ENCODE measurements at places on chromosomes 13 and 19.

- DNase-seq, result no peak
These were observed 123.8 kb upstream of the IRS2 start for GRCh38 chr13:109910194-109910593.

GRCh38 chr19:19157808-19158207 is 12.3 kb downstream of the MEF2B start:
- DNase-seq, result no peak

- no peak for DNase-seq
These were observed 36.3 kb downstream of the DACH1 start for GRCh38 chr13:71830736-71831135.

- no peak for DNase-seq
These were observed 6.6 kb upstream of the TPTE2 start for GRCh38 chr13:19567820-19568534.

DNA sequence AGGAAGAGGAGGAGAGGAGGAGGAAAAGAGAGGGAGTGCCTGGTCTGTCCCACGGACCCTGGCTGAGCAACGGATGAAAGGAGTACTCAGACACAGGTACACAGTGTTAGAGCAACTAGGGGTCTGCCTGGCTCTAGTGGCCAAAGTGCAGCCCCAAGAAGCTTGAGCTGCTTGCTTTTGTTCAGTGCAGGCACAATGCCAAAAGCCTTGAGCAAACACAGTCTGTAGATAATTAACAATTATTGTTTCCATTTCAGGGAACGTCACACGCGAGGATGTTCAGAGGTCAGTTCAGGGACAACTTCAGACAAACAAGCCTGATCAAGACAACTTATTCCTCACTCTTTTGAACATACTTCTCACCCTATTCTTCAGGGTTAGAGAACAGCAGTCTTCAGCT is 32.2 kb upstream of the ZNF726 start:
- no peak for DNase-seq

- no peak for DNase-seq
These were observed 12.3 kb downstream of the SLC7A1 start for GRCh38 chr13:29583073-29583785.

- DNase-seq, result no peak
These were observed 6.0 kb upstream of the GRTP1 start for GRCh38 chr13:113369881-113370280.

- DNase-seq, result no peak
These were observed 58.1 kb downstream of the EDNRB start for GRCh38 chr13:77860507-77860981.

GRCh38 chr19:29527500-29528328 is 1.9 kb downstream of the VSTM2B start:
- no peak for DNase-seq

GRCh38 chr13:101785858-101786257 is 333.4 kb downstream of the ITGBL1 start:
- DNase-seq, result peak; percentile 2

GRCh38 chr19:43784981-43785808 is 4.4 kb upstream of the KCNN4 start:
- DNase-seq, result peak; percentile 85

GRCh38 chr13:63737418-63737817 is 2321.8 kb upstream of the PCDH20 start:
- no peak for DNase-seq

DNA sequence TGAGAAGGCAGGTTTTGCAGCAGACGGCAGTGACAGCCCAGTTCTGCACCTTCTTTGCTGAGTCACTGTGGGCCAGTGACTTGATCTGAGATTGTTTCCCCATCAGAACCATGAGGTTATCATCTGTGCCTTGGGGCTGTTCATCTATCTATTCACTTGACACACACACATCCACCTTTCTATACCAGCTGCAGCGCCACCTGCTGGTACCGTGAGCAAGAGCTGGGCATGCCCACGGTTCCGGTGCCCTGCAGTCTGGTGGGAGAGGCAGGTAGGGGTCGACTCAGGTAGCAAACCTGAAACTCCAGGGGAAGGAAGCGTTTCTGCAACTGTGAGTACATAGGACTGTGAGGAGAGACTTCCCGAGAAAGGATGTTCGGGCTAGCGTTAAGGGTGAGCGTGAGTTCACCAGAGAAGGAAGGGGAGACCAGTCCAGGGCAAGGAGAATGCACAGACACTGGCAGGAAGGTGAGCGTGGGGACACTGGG is 7.5 kb upstream of the LIN7B start:
- peak; percentile 70 for DNase-seq

- DNase-seq, result no peak
These were observed 22.4 kb upstream of the SEMA6B start for GRCh38 chr19:4581666-4582553.

GRCh38 chr13:102729560-102730270 is 34.9 kb upstream of the METTL21C start:
- DNase-seq, result no peak

DNA sequence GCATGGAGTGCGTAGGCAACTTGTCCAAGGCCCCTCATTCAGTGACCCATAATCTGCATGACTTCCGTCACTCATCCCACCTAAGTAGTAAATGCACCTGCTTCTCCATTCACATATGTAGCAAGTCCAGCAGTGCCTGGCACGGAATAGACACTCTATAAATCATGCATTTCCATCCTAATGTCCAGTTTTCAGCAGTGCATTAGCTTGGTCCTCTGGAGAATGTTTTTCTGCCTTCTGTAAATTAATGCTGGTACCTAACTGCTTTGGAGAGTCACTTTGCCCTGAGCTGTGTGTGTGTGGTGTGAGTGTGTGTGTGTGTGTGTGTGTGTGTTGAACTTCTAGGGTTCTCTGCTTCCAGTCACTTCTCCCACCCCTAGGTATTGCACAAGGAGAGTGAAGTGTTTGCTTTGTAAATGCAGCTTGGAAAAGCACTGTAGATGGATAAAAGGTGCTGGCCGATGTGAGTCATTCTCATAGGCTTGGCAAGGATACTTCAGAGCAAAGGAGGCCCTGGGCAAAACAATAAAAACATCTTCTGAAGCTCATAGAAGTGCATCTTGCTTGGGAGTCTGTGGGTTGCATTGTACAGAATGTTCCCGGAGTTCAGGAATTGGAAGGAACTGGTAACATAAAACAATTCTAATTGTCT is 181.8 kb downstream of the KATNAL1 start:
- DNase-seq, result no peak

DNA sequence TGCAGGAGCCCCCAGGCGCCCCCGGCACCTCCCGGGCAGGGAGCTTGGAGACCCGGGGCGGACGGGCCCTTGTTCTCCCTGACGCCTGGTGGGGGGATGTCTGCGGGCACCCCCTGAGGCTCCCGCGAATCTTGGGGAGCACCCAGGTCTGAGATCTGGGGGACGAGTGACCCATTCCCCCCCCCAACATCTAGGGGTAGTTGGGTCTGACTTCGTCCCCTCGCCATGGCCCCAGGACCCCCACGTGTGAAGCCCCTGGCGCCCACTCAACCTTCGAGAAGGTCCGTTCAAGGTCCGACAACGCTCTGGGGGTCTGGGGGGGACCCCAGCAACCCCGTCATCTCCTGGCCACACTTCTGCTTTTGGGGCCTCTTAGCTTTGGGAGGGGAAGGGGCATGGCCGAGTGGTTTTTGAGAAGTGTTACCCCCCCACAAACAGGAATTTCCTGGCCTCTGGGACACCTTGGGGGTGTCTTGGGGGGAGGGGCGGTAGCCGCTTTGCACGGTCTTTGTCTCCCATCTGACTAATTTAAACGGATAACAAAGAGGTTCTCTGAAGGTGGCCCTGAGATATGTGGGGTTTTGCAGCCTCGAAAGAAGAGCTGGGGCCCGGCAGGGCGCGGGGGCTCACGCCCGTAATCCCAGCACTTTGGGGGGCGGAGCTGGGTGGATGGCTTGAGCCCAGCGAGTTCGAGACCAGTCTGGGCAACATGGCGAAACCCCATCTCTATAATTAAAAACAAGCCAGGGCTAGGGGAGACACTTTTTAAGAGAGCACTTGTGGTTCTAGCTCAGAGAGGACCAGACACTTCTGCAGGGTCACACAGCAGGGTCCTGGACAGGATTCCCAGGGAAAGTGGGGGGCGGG is 608 bp downstream of the CNN2 start:
- peak; percentile 46 for DNase-seq

DNA sequence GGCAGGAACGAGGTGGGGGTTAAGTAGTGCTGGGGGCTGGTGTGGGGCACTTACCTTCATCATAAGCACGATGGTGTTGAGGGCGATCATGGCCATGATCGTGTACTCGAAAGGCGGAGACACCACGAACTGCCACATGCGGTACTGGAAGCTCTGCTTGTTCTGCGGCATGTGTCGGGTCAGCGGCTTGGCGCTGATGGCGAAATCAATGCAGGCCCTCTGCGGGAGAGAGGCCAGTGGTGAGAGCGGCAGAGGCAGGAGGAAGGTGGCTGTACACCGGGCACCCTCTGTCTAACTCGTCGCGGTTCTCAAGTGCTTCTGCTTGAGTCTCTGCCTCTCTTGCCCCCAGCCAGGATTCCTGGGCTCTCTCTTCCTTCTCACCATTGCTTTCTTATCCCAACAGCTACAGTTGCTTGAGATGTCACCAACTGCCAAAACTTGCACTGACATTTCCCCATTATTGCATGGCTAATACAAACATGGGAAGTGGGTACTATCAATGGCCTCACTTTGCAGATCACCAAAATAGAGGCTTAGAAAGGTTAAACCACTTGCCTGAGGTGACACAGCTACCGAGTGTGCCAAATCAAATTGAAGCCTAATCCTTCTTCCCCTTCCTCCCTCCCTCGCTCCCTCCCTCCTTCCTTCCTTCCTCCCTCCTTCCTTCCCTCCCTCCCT is 105.0 kb downstream of the IER2 start:
- DNase-seq, result no peak

- DNase-seq, result peak; percentile 46
These were observed 41.3 kb downstream of the FLT3 start for GRCh38 chr13:28058866-28059613.

GRCh38 chr13:97911311-97912138 is 42.0 kb upstream of the IPO5 start:
- DNase-seq, result peak; percentile 20

- no peak for DNase-seq
These were observed at the start of gene ZFP28 for GRCh38 chr19:56538761-56539263. Gene ZFP28 (plus strand): TSS chr19:56538948. CDS start chr19:56539019, 71 bp downstream.

GRCh38 chr13:28805193-28805819 is 14.8 kb upstream of the MTUS2 start:
- peak; percentile 49 for DNase-seq

GRCh38 chr13:29140277-29140676 is 320.1 kb downstream of the MTUS2 start:
- no peak for DNase-seq

GRCh38 chr19:46367426-46367825 is 20.5 kb downstream of the PPP5C start:
- no peak for DNase-seq

GRCh38 chr19:50535672-50536187 is 22.0 kb upstream of the ASPDH start:
- no peak for DNase-seq

DNA sequence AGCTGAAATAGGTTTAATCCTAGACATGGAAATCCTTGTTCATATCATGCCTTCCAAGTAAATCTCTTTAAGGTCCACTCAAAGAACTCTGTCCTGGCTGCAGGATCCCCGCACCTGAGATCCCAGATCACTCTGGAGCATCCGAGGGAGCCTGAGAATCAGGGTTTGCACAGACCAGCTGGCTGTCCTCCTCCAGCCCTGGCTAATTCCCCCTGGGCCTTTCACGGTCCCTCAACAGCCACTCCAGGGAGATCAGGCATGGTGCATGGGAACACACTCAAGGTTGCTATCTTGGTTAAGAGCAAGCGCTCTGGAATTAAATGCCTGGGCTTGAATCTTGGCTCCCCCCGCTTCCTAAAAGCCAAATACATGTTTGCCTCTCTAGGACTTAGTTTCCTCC is 130.8 kb downstream of the IRS2 start:
- no peak for DNase-seq

DNA sequence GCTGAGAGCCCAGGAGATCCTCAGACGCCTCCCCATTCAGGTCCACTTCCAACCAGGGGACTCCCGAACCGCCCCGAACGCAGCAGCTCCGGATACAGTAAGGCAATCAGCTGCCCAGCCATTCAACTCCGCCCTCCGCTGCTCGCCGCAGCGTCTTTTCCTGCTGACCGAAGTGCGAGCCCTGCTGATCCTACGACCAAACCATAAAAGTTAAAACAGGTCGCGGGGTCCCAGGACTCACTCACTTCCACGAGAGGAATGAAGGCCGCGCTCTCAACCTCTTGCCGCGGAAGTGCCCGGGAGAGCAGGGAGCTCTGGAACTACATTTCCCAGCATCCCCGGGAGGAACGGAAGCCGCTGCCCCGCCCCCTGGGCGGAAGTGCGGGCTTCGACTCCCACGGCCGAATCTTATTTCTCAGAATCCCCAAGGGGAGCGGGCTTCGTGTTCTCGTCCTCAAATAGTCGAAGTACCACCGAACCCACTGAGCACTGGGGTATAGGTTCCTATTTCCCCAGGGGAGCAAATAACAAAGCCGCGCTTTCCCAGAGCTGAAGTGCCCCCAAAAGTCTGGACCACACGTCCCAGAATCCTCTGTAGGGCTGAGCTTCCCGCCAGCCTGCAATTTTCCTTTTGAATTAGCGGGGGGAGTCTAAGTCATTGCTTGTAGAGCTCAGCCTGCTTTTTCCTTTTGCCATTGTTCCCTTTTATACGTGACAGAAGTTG is at the start of gene ZNF45:
Gene ZNF45, minus strand, starts transcription at position 298 of the 724 bp plus-strand sequence. CDS start 13,097 bp downstream, outside the sequence.
- DNase-seq, result peak; percentile 93

GRCh38 chr13:21058361-21058760 is 3.0 kb downstream of the LATS2 start:
- no peak for DNase-seq

GRCh38 chr13:84662491-84662890 is 780.2 kb upstream of the SLITRK1 start:
- DNase-seq, result no peak

DNA sequence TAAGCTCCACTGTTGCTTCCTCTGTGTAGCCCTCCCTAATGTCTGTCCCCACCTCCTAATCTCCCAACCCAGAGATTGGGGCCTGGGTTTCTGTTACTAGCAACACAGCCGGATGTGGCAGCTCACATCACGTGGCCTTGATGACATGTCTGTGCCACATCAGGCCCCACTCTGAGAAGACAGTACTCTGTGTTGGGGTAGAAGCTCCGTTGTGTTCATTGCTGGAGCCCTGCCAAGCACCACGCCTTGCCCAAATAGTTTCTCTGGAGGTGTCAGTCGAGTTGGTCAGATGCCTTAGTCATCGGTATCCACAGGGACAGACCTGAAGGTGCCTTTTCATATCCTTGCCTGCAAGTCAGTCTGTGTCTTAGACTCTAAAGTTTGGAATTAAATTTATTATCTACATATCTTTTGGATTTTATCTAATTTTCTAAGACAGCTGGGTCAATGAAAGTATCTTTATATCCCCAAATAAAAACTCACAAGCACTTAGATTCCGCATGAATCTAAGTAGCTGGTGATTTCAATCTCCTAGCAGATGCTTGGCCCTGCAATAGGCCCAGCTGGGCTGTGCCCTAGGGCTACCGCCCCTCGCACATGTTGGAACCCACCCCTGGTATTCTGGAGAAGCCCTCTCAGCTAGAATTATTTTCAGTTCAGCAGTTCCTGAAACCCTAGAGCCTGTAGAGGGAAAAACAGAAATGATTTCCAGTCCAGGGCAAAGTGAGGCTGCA is 204.0 kb upstream of the TSHZ3 start:
- DNase-seq, result no peak

All from activated CD4-positive, alpha-beta T cell treated with anti-CD3 and anti-CD28 coated beads, Interleukin-10, Interleukin-2, amounts not matched to agents 100 ng/mL and 50 ng/mL, durations not matched to agents 16 hours and 8 hours (primary cell).